ENCODE measurements at places on chromosomes 4 and X.

DNA sequence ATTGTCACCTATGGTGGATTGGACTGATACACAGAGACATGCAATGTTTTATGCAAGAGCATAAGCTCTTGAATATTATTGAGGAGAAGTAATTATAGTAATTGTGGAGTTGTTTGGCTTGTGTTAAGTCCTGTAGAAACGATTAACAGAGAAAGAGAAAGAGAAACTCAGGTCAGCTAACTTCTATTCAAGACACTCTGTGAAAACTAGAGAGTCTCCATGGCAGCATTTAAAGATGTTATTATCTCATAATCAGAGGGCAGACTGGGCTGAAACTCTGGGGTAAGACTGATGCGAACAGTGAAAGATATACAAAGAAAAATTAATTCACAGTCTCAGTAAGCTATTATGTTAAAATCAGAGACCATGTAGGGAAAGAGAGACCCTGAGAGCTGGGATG is 625.7 kb downstream of the FAT4 start:
- no peak for DNase-seq

DNA sequence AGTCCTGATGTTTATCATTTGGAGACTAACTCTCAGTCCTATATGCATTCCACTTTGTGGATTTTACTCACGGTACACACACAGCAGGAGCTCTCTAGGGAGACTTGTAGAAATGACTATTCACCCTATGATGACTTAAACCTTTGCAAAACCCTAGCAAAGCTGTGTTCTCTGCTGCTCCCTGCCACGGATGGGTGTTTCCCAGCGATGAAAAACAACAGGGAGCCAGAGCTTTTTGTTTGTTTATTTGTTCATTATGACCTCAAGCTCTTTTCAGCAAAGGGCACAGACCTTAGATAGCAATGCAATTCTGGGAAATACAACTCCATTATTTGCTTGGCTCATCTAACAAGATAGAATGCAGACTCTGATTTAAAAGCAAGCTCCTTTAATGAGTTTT is 156.6 kb downstream of the GRIA3 start:
- no peak for DNase-seq

DNA sequence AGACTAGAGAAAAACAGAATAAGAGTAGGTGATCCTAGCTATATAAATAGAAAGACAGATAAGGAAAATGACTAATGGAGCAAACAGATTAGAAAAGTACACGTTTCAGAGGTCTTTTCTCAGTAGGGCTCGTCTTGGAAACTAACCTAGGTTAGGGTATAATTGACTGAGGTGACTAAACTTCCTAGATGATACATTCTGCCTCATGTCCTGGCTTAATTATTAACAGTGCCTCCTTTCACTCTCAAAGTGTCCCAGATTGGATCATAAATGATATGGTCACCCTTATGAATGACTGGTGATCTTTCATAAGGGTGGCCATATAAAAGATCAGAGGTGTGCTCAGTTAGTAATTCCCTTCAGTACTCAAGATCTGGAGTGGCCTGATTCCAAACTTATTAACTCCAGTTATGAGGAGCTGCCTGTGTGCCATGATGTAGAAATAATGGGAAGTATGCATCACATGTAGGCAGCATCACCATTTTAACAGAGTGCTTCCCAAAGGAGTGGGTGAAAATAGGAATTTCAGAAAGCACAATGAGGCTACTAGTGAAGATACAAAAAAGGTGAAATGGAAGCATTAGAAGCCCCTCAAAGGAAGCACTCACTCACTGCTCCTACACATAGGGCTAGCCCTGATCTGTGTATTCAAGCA is 14.7 kb upstream of the GRIA3 start:
- no peak for DNase-seq

GRCh38 chr4:109332926-109333464 is 30.5 kb upstream of the COL25A1 start:
- DNase-seq, result no peak

DNA sequence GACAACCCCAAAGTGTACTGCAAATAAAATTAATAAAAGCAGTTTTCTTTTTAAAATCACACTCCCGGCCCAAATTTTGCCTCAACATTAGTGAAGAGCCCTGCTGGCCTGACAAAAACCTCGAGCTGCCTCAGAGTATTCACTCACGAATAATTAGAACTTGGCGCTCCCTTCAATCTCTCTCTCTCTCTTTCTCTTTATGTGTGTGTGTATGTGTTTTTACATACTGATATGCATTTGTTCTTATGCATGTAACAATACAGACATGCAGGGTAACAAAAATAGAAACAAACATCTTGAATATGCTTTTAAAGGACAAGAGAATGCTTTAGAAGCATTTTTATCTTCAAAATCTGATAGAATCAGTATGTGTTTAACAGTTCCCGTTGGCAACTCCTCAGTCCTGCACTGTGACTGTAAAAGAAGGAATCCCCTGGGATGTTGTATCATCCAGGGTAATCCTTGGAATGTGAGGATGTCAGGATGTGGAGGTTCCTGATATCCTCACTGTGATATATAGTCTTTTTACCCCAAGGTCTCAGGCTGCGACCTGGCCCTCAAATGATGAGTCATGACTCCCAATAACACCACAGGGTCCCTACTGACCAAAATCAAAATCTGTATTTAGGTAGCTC is 53.0 kb downstream of the PTCHD1 start:
- DNase-seq, result no peak

- peak; percentile 32 for DNase-seq
Observed at GRCh38 chr4:80144676-80145470, 52.4 kb upstream of the PRDM8 start.

- no peak for DNase-seq
Observed at GRCh38 chr4:159160242-159160641, 57.4 kb downstream of the RAPGEF2 start.

- DNase-seq, result no peak
Observed at GRCh38 chrX:86121916-86122315, 26.3 kb upstream of the DACH2 start.

DNA sequence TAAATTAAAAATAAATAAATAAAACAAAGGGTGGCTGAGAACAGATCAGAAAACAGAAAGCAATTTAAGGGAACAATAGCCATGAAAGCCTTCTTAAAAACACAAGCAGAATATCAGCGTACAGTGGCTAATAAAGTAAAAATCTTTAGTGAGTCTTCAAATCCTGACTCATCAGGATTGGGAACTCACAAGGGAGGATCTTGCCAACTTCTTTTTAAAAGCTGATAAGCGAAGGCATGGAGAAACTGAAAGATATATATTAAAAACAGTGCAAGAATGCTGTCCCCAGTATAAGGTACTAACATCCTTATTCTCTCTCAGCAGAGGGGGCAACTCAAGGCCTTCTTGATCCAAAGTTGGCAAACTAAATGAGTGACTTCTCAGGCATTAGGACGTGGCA is 180.1 kb downstream of the DHX15 start:
- no peak for DNase-seq

GRCh38 chr4:149790172-149790907 is 25.3 kb downstream of the IQCM start:
- no peak for DNase-seq

GRCh38 chr4:168183717-168184571 is 91.6 kb downstream of the ANXA10 start:
- peak; percentile 17 for DNase-seq

DNA sequence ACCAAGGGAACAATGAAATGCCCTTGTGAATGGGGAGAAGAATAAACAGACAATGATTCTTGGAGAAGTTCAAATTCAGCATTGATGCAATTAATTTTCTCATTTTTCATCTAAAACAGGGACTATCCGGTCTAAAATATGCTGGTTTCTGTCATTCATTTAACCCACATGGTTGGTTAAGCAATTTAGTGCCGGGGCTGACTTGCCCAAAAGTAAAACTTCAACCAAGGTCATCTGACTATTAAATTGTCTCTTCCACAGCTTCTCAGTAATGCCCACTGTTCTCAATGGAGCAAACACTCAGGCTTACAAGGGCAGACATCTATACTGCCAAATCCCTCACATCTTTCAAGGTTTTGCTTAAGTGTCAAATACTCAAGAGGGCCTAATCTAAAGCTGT is 51.3 kb downstream of the ANXA10 start:
- DNase-seq, result no peak

- no peak for DNase-seq
Observed at GRCh38 chrX:106177982-106178321, 9.8 kb downstream of the PWWP3B start.

GRCh38 chrX:153635388-153635787 is 11.6 kb upstream of the DUSP9 start:
- no peak for DNase-seq

GRCh38 chrX:83934220-83934619 is 73.3 kb downstream of the CYLC1 start:
- no peak for DNase-seq

DNA sequence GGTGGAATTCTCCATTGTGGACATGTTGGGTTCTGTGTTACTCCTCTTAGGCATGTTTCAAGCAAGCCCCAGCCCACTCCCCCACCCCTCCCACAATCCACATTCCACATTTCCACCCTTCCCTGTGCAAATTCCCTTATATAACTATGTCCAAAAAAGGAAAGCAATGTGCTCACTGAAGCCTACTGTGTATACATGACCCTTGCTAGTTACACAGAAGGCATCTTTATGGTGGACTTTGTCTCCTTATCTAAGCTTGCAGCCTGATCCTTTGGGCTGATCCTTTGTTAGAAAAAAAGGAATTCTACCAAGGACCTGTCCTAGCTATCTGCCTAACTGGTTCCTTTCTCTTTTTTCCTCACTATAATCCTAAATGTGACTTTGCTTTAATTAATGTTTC is 796.8 kb downstream of the NLGN4X start:
- DNase-seq, result no peak

- DNase-seq, result no peak
Observed at GRCh38 chrX:102976793-102977495, 39.9 kb downstream of the RAB40AL start.

DNA sequence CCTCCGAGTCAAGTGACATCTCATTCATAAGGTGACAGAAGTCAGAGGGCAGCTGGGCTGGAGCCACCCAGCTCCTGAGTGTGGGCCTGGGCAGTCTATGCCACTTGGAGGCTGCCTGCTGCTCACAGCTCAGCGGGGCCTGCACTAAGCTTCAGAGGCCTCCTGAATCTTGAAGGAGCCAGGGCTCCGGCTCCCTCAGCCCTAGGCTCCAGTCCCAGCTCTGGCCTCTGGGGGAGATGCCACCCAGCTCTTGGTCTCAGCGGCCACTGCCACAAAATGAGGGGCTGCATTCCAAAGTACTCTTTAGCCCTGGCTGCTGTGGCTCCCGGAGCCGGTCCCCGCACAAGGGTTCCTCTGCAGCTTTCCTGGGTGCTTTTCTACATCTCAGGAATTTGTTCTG is 32.7 kb upstream of the PSAPL1 start:
- no peak for DNase-seq

DNA sequence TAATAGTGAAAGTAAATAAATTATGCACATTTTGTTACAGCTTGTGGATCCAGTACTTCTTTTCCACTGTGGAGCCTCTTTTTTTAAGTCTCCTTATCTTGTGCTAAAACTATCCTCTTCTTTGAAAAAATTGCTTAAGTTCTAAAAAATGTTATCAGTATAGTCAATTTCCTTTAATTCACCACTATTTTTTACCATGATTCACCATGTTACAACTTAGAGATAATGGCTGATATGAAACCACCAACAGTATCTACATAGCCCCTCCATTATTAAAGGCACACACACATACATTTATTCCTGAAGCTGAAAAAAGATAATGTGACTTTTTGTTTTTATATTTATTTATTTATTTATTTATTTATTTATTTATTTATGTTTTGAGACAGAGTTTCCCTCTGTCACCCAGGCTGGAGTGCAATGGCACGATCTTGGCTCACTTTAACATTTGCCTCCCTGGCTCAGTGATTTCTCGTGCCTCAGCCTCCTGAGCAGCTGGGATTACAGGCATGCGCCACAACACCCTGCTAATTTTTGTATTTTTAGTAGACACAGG is 243.2 kb downstream of the SPOCK3 start:
- no peak for DNase-seq

DNA sequence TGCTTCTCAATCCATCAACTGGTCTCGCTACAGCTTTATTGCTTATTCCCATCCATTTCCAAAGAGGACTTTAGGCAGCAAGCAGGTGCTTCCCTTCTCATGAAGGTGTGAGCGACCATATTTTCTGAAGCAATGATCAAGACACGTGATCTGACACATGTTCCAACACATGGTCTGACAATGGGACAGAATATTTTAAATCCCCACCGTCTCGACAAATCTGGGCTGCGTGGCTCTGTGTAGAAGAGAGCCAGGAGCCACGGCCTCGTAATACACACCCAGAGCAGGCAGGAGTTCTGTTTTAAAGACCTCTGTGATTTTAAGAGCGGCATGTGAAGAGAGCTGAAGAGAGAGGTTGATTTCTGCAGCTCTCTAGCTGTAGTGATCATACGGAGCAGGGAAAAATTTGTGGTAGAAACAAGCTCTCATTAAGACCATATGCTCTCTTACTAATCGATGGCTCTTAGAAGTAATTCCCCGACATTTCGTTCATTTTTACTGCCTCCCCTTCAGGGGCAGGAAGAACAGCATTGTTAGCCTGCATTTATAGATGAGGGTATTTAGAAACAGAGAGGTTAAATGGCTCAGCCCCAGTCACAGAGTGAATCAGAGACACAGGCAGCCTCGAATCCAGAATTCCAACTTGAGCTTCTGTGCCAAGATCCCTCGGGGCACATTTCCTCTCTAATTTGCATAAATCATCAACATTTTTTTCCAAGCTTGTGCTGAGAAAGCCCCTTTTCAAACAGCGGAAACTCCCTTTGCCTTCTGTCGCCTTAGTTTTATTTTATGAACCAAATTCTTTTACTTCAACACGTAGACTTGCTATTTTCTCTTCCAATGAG is 91.0 kb upstream of the BCOR start:
- DNase-seq, result no peak

DNA sequence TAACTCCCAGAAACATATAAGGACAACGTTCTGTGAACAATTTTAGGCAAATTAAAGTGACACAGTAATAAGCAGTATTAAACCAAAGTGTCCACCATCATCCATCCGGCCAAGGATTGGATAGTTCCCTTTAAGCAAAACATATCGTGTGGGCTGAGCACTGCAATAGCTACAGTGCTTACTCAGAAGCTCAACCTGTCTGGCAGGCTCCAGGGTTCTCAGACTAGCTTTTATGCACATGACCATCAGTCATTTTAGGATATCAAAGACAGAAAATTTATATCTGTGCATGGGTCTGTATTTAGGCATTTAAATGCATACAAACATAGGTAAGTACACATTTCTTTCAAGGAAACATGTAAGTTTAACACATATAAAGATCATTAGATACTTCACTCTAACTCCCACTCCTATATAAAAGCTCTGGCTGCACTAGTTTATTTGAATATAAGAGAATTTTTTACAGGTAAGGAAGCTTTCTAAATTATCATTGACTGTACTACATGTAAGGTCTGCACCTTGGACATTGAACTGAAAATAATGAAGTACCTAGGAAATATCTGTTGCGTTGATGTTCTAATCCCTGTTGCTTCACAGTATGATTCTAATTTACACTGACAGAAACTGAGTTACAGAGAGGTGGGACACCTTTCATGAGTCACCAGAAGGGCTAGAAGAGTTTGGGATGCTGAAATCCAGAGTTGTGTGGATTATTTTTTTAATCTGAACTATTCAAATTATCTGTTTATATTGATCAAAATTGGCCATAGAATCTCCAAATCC is 67.6 kb downstream of the ELOVL6 start:
- peak; percentile 41 for DNase-seq
